ENCODE measurements at places on chromosomes 3 and 15. TPM values are rescaled to one million over a fixed set of nuclear protein-coding genes. Genes with fewer than 3 reads are reported as not detected.

GRCh38 chr3:184741259-184741556 is 29.3 kb upstream of the MAGEF1 start:
- no peaks in the 10 kb centered on the region for H3K36me3 ChIP-seq
- H3K4me3 ChIP-seq: no peak overlapping the region
- no peak overlapping the region for H3K27ac ChIP-seq
- no peak for DNase-seq

DNA sequence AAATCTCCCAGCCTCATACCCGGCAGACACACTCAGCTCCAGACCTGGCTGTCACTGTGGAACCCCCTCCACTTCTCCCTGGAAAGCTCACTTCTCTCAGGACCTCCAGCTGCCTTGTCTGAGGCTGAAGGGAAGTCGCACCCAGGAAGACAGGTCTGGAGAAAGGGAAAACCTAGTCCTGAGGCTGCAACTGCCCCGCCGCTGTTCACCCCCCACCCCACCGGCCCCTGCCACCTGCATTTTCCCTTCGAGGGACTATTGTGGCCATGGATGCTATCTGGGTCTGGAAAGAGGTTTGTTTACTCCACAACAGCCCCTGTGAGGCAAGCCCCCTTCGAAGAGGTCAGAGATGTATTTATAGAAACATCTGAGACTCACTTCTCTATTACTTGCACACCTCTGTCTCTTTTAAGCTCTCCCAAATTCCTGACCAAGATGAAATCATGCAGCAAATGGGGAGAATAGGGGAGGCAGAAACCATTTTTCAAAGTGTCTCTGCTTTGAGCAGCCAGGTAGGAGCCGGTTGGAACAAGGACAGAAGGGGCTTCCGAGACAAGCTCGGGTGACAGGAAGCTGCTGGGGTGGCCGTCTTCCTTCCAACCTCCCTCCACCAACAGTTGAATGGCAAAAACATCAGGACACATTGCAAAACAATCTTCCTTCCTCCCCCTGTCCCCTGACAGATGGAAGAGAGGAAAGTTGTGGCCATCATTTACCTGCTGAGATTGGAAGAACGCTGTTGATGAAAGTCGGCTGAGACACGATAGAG is 518 bp downstream of the COLQ start:
- H3K27me3 ChIP-seq: no peaks in the 10 kb centered on the region
- H3K27ac ChIP-seq: no peak overlapping the region
- H3K4me1 ChIP-seq: no peaks in the 10 kb centered on the region
- no peaks in the 10 kb centered on the region for H3K36me3 ChIP-seq
- DNase-seq: no peak

DNA sequence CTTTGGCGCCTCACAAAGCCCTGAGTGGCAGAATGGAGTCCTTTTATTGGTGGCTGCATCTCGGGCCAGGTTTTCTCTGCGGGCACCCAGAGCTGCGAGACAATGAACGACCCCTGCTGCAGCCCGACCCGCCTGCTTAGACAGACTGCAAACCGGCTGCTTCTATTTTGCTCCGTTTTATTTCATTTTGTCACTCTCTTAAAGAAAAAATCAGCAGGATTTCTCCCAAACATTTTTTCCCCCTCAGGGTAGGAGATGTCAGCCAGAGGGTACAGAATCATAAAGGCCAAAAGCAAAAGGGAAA is 64.8 kb downstream of the OXNAD1 start:
- DNase-seq: no peak
- H3K27ac ChIP-seq: no peak overlapping the region
- H3K27me3 ChIP-seq: no peaks in the 10 kb centered on the region
- no peaks in the 10 kb centered on the region for H3K4me1 ChIP-seq

- H3K27ac ChIP-seq: no peak overlapping the region
- no peak for DNase-seq
- no peaks in the 10 kb centered on the region for H3K27me3 ChIP-seq
- no peaks in the 10 kb centered on the region for H3K4me1 ChIP-seq
- no peaks in the 10 kb centered on the region for H3K36me3 ChIP-seq
These were observed 68.3 kb upstream of the SLC12A8 start for GRCh38 chr3:125280668-125281361.

DNA sequence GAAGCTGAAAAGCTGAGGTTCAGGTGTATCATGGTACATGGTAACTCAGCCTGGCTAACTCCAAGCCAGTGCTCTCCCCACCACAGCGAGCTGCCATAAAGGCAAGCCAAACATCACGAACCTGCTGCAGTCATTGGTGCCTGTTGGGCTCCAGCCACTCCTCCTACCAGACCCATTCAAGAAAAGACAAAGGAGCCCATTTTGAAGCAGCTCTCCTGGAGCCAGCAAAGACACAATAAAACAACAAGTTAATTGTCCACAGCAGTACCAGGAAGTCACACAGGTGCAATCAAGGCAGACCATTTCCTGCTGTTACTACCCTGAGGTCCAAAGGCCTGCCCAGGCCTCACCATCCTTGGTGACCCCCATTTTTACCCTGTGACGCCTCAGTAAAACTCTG is 77.6 kb downstream of the DAPK2 start:
- H3K4me1 ChIP-seq: peaks cover 9% of the 10 kb centered on the region
- H3K27me3 ChIP-seq: no peaks in the 10 kb centered on the region
- H3K27ac ChIP-seq: no peak overlapping the region
- DNase-seq: no peak

DNA sequence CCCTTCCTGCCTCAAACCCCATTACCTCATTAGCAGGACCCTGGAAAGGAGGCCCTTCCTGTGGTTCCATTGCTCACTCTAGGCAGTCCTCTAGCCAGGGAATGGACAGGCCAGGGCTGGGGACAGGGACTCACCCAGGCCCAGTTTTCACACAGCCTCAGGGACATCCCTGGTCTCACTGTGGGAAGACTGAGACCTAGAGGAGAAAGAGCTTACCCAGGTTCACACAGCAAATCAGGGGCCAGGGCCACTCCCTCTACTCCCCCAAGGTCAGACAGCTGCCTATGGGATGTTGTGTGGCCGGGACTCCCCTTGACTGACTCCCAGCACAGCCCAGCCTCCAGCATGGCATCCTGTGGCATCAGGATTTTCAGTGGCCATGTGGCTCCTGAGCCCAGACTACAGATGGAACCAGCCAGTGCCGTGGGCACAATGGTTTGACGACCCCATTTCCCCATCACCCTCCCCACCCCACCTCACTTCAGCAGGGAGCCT is 49.3 kb downstream of the ADAMTS7 start:
- H3K27me3 ChIP-seq: no peaks in the 10 kb centered on the region
- no peak for DNase-seq
- no peak overlapping the region for H3K27ac ChIP-seq
- H3K36me3 ChIP-seq: no peaks in the 10 kb centered on the region

GRCh38 chr3:186185194-186185787 is 76.4 kb upstream of the ETV5 start:
- H3K27me3 ChIP-seq: no peaks in the 10 kb centered on the region
- no peak for DNase-seq
- no peaks in the 10 kb centered on the region for H3K4me1 ChIP-seq
- no peaks in the 10 kb centered on the region for H3K36me3 ChIP-seq

- no peaks in the 10 kb centered on the region for H3K27me3 ChIP-seq
- no peaks in the 10 kb centered on the region for H3K36me3 ChIP-seq
- no peak overlapping the region for H3K4me3 ChIP-seq
These were observed 3.0 kb downstream of the CFAP20DC start for GRCh38 chr3:59046839-59047238.

DNA sequence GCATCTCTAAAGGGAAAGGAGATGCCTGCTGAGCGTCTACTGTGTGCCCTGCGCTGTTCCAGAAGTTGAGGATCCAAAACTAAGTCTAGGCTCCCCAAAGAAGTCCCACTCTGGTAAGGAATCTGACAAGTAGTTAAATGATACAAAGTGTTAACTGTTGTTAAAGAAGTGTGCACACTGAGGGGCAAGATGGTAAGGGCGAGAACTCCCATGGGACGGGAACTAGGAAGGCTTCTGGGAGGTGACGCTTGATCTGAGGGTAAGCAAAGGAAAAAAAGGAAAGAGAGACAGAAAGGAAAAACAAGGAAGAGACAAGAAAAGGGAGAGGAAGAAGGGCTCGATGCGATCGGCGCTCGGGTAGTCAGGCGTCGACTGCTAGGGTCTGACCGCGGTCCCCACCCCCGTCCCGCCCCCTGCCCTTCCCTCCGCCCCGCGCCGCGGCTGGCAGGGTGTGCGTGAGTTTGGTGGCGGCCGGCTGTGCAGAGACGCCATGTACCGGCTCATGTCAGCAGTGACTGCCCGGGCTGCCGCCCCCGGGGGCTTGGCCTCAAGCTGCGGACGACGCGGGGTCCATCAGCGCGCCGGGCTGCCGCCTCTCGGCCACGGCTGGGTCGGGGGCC is at the start of gene LACTB:
TSS of gene LACTB (plus strand) at position 480 of the 620 bp plus-strand sequence. CDS start at position 491, 11 bp downstream.
- no peaks in the 10 kb centered on the region for H3K4me1 ChIP-seq
- H3K27ac ChIP-seq: peak within 1 kb of the TSS; percentile 88
- peak; percentile 96 for DNase-seq
- no peaks in the 10 kb centered on the region for H3K36me3 ChIP-seq
- no peaks in the 10 kb centered on the region for H3K27me3 ChIP-seq

DNA sequence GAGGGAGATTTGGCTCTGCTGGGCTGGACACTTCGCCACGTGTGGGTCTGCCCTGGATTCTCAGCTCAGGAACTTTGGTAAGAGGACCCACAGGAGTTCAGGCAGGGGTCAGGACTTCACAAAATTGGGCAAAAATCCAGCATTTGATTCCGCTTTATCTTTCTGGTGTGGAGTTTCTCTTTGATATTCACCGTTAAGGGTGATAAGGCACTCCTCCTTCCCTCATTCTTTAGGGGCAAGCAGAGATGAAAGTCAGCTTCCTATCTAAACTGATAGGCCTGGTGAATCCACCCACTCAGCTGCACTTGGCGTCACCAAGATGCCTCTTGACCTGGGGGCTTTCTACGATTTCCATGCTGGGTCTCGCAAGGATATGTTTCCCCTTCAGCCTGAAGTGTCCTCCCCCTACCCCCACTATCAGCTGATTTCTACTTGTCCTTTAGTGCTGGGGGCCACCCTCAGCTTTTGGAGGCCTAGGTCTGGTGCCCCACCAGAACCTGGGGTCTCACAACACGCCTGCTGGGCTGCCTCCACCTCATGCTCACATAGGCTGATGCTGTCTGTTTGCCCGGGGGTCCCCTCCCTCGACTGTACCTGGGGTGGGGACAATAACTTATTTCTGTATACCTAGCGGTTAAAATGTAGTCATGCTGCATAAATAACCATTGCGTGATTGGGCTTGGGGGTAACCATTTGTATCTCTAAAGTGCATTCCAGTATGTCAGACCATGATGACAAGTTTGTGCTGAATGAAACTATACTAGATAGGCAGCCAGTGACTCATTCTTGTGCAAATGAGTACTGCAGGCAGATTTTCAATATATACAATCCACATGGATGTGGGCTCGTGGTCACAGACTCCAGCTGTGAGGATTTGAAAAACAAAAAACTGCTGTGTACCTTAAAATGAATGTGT is 248.3 kb downstream of the ADAMTS17 start:
- DNase-seq: no peak
- no peaks in the 10 kb centered on the region for H3K27me3 ChIP-seq
- no peaks in the 10 kb centered on the region for H3K36me3 ChIP-seq

DNA sequence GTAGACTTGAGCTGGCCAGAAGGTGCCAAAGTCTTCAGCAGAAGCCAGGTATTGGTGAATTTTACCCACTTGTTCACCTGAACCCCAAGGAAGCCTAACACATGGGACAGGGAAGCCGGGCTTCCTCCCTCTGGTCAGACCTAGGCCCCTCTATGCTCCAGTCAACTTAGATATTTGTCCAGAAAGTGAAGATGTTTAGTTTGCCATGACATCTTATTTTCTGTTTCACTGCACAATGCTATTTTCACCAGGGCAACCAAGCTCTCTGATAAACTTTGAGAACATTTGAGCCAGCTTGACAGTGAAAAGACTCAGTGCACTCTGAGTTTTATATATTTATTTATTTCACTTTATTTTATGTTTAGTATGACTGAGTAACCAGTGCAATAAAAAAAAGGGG is 71.0 kb downstream of the SOX14 start:
- H3K36me3 ChIP-seq: no peaks in the 10 kb centered on the region
- DNase-seq: peak; percentile 19
- no peak overlapping the region for H3K27ac ChIP-seq
- H3K4me3 ChIP-seq: no peak overlapping the region
- H3K4me1 ChIP-seq: no peaks in the 10 kb centered on the region

GRCh38 chr3:46365737-46366524 is 4.8 kb upstream of the CCR5 start:
- H3K36me3 ChIP-seq: no peaks in the 10 kb centered on the region
- H3K27me3 ChIP-seq: no peaks in the 10 kb centered on the region
- no peak for DNase-seq
- no peak overlapping the region for H3K27ac ChIP-seq
- no peaks in the 10 kb centered on the region for H3K4me1 ChIP-seq

DNA sequence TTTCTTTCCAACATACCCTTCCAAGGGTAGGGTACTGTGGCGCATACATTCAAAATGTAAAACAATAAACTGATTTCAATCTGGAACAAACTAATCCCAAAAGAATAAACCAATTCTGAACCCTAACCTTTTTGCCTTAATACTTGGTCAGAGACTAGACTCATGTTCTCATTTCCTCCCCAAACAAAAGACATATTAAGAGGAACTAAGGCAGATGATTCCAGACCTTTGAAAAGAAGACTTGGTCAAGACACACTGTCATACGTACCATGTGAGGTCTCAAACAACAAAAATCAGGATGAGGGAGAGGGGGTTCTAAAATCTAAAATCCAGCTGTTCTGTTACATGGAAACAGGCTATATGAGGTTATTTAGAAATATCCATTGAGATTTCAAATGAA is 102.1 kb downstream of the RFTN1 start:
- H3K4me3 ChIP-seq: no peak overlapping the region
- no peaks in the 10 kb centered on the region for H3K36me3 ChIP-seq
- DNase-seq: no peak
- no peak overlapping the region for H3K27ac ChIP-seq

GRCh38 chr15:51414256-51414860 is 72.9 kb downstream of the GLDN start:
- no peaks in the 10 kb centered on the region for H3K27me3 ChIP-seq
- DNase-seq: no peak
- H3K27ac ChIP-seq: no peak overlapping the region

The TMEM212 gene
- total RNA-seq: not detected

The ENTPD3 gene
- 1.1 TPM for total RNA-seq

The CIDEC gene
- not detected for total RNA-seq

The FEZF2 gene
- total RNA-seq: not detected

The CAV3 gene
- not detected for total RNA-seq

The GANC gene
- 40.4 TPM for total RNA-seq

The EFCC1 gene
- total RNA-seq: 3.7 TPM

The POTEB2 gene
- not detected for total RNA-seq

The RHOV gene
- total RNA-seq: 3.0 TPM

The CYP1A2 gene
- not detected for total RNA-seq
